ENCODE measurements at places on chromosomes 4 and X.

DNA sequence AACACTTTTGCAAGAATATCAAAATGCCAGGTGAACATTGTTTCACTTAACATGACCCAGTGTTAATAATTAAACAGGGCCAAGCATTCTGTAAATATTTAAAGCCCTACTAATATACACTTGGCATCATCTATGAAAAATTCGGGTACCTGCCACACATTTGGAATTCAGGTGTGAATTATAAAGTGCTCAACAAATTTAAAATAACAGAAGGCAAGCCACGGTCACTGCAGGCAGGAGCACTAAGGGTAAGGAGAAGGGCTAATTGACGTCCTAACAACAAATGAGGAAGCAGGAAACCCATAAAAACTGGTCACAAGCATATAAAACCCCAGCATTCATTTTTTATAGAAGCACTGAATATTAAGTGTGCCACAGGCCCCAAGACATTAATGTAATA is 43.8 kb upstream of the CPEB2 start:
- no peak for DNase-seq

DNA sequence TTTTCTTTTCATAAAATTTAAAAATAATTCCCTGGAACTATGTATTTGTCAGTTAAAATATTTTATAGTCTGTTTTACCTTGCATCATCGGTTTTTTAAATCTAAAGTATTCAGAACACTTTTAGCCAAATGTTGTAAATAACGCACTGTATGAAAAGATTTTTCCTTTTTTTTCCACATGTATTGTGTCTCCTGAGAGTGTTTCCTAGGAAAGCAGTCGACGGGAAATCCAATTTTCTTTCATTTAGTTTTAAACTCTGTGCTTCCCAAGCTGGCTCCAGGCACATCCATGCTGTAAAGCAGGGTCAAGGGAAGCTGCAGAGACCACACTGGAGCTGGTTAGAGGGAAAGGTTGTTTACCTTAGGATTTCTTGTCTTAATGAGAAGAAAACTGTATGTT is 1724.3 kb upstream of the TENM3 start:
- DNase-seq, result no peak

DNA sequence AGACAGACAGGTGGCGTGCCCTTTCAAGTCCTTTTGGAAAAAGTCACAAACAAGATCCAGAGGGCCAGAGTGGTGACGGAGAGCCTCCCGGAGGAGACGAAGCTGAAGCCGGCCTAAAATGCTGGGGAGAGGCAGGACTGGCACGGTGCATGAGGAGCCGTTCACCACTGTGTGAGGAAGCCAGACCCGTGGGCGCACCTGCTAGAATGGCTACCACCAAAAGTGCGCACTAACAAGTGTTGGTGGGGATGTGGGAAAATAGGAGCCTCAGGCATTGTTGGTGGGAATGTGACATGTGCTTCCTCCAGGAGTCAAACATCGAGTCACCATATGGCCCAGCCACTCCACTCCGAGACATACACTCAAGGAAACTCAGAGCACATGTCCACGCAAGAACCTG is 67.4 kb upstream of the HELT start:
- DNase-seq, result no peak

DNA sequence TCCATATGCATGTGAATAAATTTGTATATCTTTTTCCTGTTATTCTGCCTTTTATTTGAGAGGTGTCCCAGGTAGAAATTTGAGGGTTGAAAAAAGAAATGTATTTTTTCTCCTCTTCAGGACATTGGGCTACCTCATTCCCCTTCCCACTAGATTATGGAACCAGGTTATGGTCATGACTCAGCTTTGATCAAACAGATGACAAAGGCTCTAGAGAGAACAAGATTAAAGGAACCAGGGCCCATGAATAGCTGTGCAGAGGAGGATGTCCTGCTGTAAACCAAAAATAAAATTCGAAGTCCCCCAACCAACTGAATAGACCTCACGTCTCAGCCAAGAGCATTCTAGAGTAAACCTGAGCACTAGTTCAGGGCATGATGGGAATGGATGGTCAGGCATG is 313.2 kb downstream of the RAPGEF2 start:
- DNase-seq, result no peak

DNA sequence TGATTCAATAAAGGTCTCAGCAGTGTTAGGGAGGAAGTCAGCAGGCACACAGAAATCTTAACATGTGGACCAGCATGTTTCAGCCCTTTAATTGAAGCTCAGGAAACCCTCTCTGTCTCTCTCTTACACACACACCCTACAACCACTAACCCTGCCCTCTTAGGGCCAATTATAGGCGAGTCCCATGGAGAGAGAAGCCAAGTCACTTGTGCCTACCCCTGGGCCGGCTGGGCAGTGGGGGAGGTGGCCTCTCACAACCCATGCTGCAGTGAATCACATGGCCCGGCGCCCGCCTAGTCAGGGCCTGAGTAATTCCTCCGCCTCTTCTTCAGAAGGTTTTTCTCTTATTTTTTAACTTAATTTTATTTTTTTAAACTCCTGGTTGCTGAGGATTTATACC is 3.7 kb downstream of the FGD1 start:
- no peak for DNase-seq

GRCh38 chrX:2627272-2627867 is 63.7 kb upstream of the CD99 start:
- DNase-seq, result no peak
